ENCODE measurements at places on chromosomes 1 and 21.

GRCh38 chr21:34852448-34852847, 183.7 kb downstream of the CLIC6 start:
- no peak for DNase-seq

DNA sequence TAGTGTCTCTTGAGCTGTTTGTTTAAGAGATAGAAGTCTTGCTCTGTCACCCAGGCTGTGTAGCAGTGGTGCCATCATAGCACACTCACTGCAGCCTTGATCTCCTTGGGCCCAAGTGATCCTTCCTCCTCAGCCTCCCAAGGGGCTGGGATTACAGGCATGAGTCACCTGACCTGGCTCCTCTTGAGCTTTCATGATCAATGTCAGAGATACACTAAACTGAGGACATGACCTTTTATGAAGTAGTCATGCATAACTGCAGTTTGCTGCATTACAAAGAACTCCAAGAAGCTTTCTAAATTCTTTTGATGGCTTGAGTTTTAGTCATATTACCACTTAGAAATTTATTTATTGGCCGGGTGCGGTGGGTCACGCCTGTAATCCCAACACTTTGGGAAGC, 77.7 kb downstream of the CC2D1B start:
- DNase-seq, result no peak

DNA sequence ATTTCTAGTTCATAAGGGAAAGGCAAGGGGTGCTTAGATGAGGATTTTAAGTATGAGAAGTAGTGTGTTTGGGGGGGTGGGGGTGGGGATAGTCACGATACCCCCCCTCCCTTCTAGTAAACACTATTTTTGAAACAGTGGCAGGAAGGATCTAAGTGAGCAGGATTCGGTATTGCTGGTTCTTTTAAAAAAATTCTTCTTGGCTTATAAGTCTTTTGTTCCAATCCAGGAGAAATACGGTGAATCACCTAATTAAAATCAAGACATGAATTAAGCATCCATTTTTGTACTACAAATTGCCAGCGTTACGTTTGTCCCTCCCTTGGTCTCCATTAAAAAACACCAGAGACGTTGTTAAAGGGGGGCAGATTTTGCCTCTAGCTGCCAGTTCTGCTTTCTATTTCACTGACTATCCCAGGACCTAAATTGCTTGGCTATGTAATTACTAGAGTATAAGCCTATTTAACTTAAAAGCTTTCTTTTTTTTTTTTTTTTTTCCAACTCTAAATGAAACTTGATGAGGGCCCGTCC, 911 bp downstream of the LMO4 start:
- no peak for DNase-seq

- DNase-seq, result peak; percentile 2
These were observed 22.6 kb downstream of the CASP9 start for GRCh38 chr1:15501208-15502032.

GRCh38 chr1:182251561-182251960, 140.0 kb downstream of the GLUL start:
- DNase-seq, result no peak

GRCh38 chr1:59258412-59259032, 38.4 kb upstream of the FGGY start:
- no peak for DNase-seq

GRCh38 chr21:27112186-27112585, 145.3 kb upstream of the ADAMTS5 start:
- no peak for DNase-seq
